RWPE2 (cell line): ENCODE measurements at places on chromosomes 1 and 21.

- DNase-seq = no peak
These were observed 1.9 kb downstream of the PSMG1 start for GRCh38 chr21:39181205-39181818.

- no peak for DNase-seq
These were observed 93.9 kb downstream of the SLC30A10 start for GRCh38 chr1:219834314-219834917.

- DNase-seq = no peak
These were observed 39.1 kb downstream of the PSMG1 start for GRCh38 chr21:39144191-39144590.

DNA sequence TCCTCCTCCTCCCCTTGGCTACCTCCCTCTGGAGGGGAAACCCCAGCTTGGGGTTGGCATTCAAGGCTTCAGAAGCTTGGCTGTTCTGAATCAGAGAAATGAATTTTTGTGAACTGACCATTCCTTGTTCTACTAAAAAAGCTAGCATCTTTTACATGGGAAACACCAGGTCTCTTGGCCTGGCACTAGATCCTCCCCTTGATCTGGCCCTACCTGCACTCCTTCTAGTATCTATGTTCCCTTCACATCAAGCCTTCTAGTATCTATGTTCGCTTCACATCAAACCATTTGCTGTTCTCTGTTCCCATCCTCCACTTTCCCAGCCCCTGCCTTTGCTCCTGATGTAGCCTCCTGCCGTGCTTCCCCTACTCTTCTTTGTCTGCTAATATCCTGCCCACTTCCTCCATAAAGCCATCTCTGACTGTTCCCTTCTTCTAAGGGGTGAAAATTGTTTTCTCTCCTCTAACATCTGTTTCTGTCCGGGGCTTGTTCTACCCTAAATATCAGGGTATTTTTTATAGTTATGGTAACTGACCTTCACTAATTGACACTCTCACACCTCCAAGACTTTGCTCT is 25.8 kb downstream of the FAM151A start:
- no peak for DNase-seq

- no peak for DNase-seq
These were observed 28.0 kb downstream of the FUBP1 start for GRCh38 chr1:77950873-77951272.
